Head of caudate nucleus (tissue), 42 donors: ENCODE measurements at places on chromosomes 5 and 9.

- DNase-seq: no peak
Measured at GRCh38 chr9:124723352-124723751, 47.8 kb downstream of the NR6A1 start.

DNA sequence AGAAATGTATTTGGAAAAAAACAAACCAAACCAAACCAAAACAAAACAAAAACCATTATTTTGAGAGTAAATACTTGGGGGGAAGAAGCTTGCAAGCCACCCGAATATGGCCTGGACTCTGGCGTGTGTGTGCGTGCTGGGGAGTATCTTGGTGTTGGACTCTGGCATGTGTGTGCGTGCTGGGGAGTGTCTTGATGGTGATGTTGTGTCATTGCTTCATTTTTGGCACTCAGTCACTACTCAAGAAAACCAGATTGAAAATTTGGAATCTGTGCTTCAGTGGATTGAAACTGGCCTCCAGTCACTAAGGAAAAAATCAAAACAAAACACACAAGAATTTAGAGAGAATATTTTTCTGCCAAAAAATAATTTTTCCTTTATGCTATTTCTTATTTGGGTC, 76.1 kb downstream of the ARRDC3 start:
- DNase-seq: no peak

DNA sequence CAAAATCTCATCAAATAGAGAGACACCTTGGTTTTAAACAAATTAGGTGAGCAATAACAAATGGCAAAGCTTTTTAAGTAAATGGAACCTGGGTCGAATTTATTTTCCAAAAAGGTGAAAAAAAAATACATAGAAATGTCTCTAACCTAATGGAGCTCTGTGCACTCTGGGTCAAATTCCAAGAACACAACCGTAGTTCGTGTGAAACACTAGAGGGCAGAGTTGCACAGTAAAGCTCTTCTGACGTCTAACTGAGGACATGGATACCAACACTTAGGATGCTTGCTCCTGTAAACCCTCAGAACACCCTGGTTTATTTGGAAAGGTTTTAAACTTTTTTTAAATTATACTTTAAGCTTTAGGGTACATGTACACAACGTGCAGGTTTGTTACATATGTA, 18.9 kb downstream of the MARCHF11 start:
- DNase-seq: peak; percentile 30

DNA sequence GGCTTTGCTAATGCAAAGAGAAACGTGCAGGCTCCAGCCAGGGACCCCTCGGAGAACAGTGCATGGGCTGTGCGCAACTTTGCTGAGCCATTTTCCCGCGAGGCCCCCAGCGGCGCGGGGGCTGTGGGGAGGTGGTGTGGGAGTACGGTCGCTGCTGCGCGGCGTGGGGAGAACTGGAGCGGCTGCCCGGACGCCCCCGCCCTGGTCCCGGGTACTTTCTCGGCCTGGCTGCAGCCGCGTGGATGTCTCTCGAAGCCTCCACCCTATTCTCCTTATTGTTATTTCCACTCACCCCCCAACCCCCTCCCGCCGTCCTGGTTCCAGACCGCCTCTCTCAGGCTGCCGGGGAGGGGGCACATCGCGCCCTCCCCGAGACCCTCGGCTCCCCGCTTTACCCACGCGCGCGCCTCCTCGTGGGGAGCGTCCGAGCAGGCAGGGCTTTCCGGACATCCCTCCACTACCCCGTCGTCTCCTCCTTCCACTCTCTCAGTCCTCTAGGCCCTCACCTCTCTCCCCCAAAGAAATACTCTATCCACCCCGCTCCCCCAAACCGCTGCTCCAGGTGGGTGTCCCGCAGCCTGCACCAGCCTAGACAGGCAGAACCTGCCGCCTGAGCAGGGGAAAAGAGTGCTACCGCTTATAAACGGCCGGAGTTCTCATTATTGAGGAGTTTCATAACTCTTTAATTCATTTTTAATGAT, 68.6 kb upstream of the TBCA start:
- DNase-seq: peak; percentile 59

- DNase-seq: no peak
Measured at GRCh38 chr9:88742483-88742882, 207.5 kb downstream of the NXNL2 start.

DNA sequence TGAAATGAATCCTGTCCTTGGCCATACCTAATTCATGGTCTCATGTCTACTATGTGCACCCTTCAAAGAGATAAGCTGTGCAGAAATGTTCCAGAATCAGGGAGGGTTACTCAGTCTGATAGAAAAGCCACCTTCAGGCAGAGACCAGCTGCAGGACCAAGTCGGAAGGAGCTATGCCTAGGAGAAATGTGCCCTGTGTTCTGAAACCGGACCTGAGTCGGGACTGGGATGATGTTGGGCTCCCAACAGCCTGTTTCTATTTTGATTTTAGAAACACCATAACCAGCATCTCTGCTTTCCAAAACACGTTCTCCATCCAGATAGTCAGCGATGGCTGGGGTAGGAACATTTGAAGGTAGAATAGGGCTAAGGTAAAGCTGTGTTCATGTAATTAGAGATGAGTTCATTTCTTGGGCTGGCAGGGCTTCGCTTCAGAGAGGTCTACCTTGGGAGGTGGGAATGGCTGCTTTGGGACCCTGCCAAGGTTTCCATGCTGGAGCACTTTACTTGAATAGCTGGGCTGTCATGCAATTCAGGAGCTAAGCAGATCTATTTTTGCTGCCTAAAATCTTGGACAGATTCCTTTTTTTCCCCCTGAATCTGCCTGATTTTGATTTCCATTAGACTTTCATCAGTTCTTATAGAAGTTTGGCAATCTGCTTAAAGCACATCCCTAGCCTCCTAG, 2.8 kb downstream of the ADCY2 start:
- no peak for DNase-seq

DNA sequence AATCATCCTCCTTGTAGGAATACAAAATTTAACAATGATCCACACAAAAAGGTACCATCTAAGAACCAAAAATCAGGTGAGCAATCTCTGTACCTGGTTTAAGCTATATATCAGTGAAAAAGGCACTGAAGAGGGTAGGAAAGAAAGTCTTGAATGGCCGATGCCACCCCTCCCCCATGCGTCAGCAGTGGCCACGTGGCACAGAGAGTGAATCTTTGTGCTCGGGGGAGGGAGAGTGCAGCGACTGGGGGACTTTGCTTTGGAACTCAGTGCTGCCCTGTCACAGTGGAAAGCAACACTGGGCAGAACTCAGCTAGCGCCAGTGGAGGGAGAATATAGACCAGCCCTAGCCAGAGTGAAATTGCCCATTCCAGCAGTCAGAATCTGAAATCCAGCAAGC, 28.3 kb upstream of the PDE4D start:
- DNase-seq: no peak

DNA sequence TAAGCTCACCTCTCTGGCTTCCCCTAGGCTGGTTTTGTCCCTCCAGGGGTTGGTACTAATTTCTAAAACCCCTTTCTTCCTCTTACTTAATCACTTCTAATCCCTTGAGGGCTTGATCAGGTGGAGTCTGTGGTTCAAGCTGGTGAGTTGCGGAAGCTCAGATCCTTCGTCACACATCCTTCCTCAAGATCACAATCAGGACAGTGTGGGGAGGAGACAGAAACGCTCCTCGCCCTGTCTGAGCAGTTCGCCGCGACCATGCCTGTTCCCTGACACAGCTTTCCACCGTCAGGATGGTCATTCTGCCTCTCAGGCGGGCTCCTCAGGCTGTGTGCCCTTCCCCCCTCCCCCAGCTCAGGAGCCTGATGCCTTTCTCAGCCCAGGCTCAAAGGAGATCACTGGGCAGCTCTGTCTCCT, 24.3 kb downstream of the CPLX2 start:
- DNase-seq: no peak

DNA sequence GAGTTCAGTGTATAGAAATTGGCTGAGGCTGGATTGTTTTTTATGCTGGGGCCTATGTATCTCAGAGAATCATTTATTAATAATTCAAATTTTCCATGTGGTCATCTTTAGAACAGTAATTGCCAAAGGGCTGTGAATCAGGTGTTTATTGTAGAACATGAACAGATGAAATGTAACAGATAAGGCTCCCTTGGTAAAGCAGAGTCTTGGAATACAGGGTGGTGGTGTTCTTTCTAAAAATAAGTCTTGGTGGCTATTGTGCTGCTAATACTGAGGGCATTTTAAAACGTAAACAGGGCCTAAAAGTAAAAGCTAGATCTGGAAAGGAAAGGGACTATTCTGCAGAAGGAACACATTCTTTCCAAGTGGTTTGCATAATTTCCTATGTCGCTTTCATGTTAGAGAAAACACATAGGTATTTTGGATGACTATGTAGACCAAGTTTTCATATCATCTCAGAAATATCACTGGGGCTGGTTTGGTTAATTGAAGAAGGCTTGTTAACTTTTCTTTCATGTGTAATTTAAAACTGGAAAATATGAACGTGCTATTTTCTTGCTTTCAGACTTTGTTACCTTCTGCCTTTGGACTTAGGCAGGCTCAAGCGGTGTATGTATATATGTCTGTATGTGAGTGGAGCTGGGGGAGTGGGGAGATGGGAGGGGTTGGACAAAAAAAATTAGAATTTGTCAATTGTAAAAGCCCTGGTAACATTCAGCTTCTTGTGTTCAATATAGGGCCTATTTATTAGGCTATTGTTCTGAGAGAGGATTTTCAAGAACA, 119.9 kb upstream of the ANKRD55 start:
- no peak for DNase-seq

- DNase-seq: no peak
Measured at GRCh38 chr9:75432888-75433287, 344.6 kb downstream of the OSTF1 start.

DNA sequence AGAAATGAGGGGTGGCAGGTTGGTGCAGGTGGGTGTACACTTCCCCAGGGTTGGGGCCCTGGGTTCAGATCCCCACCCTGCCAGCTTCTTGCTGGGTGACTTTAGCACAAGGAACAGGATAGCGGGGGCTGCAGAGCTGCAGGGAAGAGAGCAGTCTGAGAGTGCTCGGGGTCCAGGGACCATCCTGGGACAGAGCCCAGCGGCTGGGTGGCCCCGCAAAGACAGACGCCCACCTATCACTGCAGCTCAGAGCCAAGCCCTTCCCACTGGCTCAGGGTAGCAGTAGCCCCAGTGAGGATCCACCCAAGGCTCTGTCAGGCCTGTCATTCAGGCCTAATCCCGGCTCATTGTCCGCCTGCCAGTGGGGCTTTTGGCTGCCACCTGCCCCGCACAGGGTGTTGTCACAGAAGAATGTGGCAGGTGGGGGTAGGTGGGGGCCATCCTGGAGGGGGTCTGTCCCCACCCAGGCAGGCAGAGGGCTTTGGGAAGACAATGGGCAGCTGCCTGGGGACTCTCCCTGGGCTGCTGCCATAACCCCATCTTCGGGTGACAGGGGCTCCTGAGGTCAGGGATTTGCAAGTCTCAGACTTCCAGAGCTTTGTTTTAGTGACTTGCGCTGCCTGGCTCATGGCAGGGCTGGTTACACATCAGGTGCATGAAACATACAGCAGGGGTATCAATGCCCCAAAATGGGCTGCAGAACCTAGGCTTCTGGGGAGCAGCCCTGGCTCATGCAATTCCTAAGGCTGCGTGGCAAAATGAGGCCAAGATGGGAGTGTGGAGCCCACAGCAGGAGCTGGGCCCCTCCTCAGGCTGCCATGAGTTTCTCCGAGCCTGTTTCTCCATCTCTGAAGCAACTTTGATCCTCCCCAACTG, 52.1 kb downstream of the BARX1 start:
- no peak for DNase-seq

- no peak for DNase-seq
Measured at GRCh38 chr5:175230299-175230698, 213.7 kb downstream of the DRD1 start.

DNA sequence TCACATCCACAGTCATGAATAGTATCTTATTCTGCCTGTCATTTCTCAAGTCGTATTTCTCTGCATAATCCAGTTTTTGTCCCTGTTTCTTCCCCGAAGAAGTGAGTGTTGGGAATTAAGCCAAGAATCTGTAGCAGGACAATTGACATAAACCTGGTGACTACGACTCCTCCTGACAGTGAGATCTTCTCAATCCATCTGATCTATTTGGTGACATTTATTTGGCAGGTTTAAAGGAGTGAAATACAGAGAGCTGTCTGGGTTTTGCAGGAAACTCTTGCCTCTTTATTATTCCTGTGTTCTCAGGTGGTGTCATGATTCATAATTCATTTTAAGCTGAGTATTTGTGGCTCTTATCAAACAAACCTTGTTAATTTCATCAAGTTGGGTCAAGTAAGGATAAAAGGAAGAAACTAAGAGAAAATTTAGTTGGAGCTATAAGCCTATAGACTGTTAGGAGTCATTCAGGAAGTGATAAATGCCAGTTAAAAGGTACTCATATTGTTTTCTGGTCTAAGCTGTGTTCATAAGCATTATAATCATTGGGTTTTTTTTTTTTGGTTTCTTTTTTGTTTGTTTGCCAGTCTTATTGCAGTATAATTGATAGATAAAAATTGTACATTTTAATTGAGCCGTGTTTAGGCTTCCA, 95.9 kb upstream of the PCSK1 start:
- DNase-seq: no peak

DNA sequence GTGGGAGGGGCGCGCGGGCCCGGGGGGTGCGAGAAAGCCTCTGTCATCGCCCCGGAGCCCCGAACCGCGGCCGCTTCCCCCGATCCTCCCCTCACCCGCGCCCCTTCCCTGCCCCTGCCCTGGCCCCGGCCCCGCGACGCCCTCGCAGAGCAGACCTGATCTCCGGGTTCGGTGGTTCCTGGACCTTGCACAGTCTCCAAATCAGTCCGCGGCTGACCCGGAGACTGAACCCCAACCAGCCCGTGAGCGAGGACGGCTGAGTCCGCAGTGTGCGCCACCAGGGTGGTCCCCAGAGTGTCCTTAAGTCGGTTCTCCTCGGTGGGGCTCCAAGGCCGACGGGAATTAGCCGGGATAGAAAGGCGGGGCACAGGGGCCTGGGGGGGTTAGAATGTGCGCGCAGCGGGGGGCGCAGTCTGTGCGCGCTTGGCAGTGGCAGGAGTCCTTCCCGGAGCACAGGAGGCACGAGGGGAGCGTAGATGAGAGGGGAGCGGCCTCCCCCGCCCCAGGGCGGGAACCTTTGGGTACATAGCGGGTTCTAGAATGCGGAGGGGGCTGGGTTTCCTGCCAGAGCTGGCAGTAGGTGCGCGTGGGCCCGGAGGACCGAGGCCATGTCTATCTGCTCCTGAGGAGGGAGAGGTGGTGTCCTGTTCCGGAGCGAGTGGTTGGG, 779 bp downstream of the PKN3 start:
- no peak for DNase-seq

DNA sequence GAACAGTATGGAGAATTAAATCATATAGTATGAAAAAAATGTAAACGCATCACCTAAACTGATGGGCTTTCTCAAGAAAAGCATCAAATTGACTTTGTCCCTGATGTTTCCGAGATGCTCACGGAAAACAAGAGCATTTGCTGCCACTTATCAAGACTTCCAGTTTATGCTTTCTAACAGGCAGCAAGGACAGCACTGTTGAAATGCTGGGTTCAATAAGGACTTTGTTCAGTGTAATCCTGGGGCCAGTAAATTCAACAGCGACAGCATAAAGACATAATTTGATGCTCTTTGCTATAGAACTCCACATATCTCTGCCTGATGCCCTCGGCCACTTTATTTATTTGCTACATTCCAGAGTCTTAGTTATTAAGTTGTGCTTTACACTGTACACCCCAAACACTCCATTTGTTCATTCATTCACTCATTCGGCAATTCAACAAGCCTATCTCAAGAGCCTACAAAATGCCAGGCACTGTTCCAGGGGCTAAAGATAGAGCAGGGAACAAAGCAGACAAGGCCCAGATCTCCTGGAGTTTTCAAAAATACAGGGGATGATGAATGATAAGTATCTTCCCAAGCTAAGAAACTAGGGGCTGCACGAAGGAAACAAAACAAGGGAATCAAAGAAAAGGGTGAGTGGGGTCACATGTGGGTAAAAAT, 294.6 kb downstream of the ZNF608 start:
- DNase-seq: no peak

- peak; percentile 57 for DNase-seq
Measured at GRCh38 chr9:130860458-130861316, 25.6 kb downstream of the ABL1 start.
